Activated CD4-positive, alpha-beta T cell treated with anti-CD3 and anti-CD28 coated beads for 4 hours (primary cell): ENCODE measurements at places on chromosomes 1 and 21.

- DNase-seq, result no peak
These were observed 122.5 kb upstream of the FOXD3 start for GRCh38 chr1:63199706-63200335.

GRCh38 chr1:17218939-17219338 is 14.0 kb downstream of the PADI1 start:
- no peak for DNase-seq

DNA sequence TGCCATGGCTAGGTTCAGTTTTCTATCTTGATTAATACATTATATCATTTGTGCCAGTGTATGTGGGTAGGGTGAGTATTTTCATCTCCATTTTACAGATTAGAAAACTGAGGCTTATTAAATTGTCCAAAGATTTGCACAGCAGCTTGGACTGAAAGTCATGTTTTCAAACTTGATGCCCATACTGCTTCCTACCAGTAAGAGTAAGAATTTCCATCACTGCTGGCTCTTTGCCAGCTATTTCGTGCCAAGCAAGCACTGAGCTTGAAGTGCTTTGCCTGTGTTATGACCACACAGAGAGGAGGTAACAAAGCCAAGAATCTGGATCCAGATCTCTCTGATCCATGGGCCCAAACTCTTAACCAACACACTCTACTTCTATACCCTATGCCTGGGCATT is 295.0 kb downstream of the VAV3 start:
- no peak for DNase-seq

DNA sequence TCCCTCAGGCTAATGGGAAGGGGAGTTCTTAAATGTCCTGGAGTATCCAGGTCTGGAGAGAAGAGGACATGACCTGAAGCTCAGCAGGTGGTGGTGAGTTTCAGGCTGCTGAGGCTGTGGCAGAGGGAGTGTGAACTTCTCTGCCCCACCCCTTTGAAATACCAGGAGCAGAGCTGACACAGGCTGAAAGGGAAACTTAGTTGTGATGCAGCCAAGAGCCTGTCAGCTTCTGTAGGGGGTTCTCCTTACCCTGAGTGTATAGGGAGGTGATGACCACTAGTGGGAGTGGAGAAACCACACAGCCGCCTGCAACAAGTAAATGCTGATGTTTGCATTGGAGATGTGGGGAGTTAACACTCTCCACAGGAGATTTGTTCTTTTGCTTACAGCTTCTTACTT is 152.3 kb downstream of the FCRL5 start:
- DNase-seq, result no peak

GRCh38 chr1:34865573-34865972 is 6.0 kb upstream of the SMIM12 start:
- no peak for DNase-seq

DNA sequence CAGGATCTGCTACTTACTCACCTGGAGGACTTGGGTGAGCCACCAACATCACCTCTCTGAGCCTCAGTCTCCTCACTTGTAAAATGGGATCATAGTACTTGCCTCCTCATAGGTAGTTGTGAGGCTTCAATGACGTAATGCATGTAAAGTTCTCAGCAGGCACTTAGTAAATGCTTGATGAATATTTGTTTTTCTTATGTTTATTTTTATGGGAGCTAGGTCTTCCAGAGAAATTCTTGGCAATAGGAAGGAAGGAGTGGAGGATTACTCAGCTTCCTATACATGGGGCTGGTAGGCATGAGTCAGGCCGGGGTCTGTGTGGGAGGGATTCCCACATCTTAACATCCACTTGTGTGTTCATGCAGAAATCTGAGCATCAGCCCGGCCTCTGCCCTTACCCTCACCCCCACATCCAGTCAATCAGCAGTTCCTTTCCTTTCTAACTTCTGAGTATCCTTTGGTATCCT is 95.4 kb upstream of the USP24 start:
- no peak for DNase-seq

GRCh38 chr1:66317248-66317515 is 216.8 kb upstream of the SGIP1 start:
- DNase-seq, result no peak

GRCh38 chr1:236159704-236160539 is 17.6 kb downstream of the GPR137B start:
- no peak for DNase-seq

GRCh38 chr1:227779685-227780084 is 35.8 kb upstream of the PRSS38 start:
- no peak for DNase-seq

DNA sequence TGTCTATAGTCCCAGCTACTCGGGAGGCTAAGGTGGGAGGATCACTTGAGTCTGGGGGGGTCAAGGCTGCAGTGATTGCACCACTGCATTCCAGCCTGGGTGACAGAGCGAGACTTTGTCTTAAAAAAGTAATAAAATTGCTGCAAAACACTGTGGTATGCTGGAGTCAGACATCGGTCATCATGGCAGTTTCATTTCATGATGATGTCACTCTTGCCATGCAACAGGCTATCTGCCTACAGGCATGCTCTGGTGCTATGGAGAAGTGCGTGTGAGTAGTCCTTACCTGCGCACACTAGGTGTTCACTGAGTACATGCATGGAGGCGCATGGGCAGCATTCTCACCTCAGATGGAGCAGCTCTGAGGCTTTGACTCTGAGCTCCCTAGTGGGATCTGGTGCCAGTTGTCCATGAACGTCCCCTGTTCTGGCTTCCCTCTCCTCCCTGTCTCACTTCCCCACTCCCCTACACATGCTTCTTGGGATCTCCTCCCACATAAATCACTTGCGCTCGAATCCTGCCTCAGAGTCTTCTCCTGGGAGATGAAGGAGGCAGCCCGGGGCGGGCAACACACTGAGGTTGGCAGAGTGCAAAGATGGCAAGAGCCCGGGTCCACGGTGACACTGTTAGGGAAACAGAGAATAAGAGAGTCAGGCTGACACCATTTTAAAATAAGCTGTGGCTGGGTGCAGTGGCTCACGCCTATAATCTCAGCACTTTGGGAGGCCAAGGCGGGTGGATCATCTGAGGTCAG is 10.4 kb upstream of the CELA3B start:
- no peak for DNase-seq

DNA sequence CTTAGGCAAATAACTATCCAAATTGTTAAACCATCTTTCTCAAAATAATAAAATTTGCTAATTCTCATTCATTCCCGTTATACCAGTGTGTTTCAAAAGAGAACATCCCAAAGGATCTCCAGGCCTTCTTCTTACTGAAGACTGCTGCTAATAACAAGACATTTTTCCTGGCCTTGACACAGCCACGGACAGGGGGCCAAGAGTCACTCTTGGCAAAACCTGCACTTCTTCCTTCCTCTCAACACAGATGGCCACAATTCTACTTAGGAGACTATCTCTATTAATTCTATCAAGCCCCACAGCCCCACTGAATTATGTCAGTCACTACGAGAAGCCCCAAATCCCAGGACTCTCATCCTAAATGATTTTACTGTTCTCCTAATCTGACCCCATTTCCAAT is 86.0 kb downstream of the EVI5 start:
- no peak for DNase-seq

GRCh38 chr1:53342735-53343470 is 15.0 kb upstream of the LRP8 start:
- DNase-seq, result no peak

DNA sequence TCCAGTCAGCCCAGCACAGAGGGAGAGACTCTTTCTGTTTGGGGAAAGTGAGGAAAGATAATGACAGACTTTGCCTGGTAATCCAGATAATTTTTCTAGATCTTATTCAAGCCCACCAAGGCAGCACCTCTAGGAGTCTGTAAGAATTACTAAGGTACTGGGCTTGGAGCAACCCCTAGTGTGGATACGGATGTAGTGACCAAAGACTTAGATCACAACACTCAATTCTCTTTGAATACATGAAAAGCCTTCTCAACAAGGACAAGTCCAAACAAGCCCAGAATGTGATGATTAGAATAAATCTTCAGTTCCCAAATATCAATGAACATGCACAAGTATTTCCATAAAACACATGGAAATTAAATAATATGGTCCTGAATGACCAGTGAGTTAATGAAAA is 206.9 kb downstream of the MRPL39 start:
- no peak for DNase-seq

DNA sequence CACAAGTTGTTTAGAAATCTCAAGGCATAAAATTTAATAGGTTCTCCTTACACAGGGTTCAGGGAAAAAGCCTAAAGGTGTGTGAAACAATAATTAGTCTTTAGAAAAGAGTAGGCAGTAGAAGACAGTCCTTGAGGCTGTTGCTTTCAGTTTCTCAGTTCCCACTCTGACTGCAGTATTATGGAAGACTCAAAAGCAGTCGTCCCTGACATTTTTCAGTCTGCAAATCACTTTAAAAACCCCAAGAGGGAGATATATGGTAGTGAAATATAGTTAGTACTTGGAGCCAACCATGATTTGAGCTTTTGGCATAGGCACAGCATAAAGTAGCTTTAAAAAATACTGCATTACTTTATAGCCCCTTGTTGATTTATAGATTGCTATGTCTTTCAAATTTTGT is 299.7 kb downstream of the OLFM3 start:
- no peak for DNase-seq

DNA sequence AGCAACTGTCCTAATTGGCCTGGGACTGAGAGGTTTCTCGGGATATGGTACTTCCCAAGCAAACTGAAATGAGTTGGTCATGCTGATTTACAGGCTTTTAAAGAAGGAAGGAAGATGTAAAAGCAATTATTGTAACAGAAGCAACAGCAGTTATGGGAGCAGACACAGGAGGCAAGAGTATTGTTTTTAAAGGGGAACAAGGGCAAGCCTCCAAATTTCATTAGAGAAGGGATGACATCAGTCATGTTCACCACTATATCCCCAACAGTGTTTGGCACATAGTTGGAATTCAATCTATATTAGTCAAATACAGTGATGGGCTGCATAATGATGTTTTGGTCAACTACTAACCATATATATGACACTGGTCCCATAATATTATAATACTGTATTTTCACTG is 46.0 kb upstream of the JUN start:
- DNase-seq, result no peak

- no peak for DNase-seq
These were observed 118.5 kb downstream of the EIF4G3 start for GRCh38 chr1:21058035-21058793.

DNA sequence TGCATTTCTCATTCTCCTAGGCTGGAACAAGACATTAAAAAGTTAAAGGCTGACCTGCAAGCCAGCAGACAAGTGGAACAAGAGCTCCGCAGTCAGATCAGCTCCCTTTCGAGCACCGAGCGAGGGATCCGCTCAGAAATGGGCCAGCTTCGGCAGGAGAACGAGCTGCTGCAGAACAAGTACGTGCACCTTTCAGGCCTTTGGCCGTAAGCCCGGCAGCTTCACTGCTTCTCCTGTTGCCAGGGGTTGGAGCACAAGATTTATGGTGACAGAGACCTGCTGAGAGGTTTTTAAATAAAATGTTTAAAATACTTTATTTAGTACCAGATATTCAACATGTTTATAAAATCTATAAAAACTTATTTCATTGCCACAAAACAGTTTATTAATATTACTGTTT is 53.4 kb downstream of the MACO1 start:
- DNase-seq, result no peak

GRCh38 chr1:107990606-107991005 is 25.6 kb upstream of the VAV3 start:
- no peak for DNase-seq

DNA sequence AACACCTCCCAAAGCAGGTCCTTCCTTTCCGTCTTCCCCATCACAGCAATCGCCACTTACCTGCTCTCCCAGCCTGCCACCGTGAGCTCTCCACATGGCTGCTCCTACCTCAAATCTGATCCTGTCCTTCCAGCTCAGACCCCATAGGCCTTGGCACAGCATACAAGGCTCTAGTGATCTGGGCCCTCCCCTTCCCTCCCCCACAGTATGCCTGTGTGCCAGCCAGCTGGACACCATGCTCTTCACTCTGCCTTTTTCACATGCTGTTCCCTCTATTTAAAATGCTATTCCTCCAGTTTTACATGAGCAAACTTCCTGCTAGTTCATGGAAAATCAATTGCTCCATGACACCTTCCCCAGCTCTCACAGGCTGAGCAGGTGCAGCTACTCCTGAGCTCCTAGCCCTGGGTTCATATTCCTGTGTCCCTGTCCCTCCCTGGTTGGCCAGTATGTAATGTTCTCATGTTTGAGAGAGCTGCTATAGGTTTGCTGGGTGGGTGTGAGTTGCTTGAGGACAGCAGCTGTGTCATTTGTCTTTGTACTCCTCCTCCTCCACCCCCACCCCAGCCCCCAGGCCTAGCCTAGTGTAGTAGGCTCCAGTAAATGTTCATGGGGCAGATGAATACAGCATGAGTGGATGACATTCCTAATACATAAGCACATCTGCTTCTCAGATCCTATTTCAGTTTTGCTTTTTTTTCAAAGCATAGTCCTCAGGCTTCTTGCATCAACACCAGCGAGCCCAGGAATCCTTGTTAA is 6.3 kb upstream of the TNNT2 start:
- no peak for DNase-seq

GRCh38 chr1:151813271-151813977 is 8.2 kb upstream of the LINGO4 start:
- DNase-seq, result no peak

DNA sequence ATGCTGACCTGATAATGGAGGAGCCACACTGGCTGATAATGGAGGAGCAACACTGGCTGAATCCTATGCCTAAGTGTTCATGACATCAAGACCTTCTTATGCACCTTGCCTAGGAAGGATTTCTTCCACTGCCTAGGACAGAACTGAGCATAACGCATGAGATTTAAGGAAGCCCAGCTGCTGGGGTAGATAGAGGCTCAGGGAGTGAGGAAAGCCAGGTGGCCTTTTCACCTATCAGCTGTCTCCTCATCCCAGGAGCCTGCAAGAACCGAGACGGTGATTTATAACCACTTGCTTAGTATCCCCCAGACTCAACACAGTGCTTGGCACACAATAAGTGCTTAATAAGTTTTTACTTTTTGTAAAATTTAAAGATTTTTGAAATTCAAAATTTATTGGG is 7.4 kb upstream of the CTBS start:
- DNase-seq, result no peak

GRCh38 chr1:115620950-115621349 is 20.8 kb upstream of the VANGL1 start:
- no peak for DNase-seq

- DNase-seq, result no peak
These were observed 12.1 kb upstream of the NFYC start for GRCh38 chr1:40679165-40679953.
